ENCODE measurements at places on chromosomes 6 and 20.

- DNase-seq: no peak
These were observed 77.8 kb upstream of the FRMD1 start for GRCh38 chr6:168156742-168157265.

DNA sequence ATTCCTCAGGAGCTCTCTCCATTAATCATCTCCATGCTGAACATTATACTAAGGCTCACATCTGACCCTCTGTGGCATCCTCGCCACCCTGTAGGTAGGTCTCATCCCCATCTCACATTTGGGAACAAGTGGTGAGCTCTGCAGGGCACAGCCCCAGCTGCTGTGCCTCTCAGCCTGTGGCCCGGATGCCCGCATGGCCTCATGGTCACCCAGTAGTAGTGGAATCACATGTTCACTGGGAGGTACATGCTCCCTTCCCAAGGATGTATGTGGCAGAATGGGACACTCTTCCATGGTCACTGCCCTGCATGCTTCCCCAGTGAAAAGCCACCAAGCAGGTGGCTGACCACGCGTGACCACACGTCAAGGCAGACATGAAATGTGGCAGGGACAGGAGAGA lies 26.3 kb upstream of the APMAP start:
- no peak for DNase-seq

DNA sequence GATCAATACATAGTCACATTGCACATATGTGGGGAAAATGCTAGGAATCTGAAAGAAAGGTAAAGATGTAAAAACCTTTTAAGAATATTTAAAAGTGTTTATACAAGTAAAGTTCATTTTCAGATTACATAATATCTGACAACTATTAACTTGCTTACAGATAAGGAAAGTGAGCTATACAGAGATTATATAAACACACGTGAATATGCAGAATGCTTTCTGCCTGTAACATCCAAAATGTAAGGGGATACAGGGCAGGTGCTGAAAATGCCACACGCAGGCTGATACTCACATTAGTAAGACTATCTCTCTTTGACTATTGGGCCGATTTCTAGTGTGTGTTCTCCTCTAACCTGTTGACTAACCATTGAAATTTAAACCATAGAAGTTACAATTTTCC lies 17.9 kb upstream of the MAP7 start:
- no peak for DNase-seq

DNA sequence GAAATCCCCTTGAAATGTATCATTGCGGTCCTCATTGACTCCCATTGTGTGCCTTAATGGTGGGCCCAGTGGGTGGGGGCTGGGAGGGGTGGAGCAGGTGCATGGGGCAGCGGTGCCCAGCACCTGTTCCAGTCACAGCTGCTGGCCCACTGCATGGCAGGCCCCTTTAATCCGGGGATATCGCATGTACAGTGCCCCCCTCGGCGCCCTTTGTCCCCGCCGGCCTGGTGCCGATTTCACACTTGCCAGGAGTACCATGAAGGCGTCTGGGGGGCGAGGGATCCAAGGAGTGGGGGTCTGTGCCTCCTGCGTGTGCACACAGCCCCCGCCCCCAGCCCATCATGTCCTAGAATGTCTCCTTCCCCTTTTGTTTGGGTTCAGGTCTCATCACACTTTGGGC lies 2.8 kb downstream of the SNAI1 start:
- DNase-seq: no peak

- DNase-seq: no peak
These were observed 226.1 kb upstream of the RREB1 start for GRCh38 chr6:6881438-6882225.

- no peak for DNase-seq
These were observed 97.4 kb downstream of the RIN2 start for GRCh38 chr20:19855416-19855815.
